ENCODE measurements at places on chromosomes 16 and 17. TPM values are rescaled to one million over a fixed set of nuclear protein-coding genes. Genes with fewer than 3 reads are reported as not detected.

The PMP22 gene
- 73.6 TPM for total RNA-seq

The TP53TG3 gene
- total RNA-seq: not detected

The FOXN1 gene
- not detected for total RNA-seq

The KRTAP1-5 gene
- not detected for total RNA-seq

The ENO3 gene
- total RNA-seq: 6.9 TPM

DNA sequence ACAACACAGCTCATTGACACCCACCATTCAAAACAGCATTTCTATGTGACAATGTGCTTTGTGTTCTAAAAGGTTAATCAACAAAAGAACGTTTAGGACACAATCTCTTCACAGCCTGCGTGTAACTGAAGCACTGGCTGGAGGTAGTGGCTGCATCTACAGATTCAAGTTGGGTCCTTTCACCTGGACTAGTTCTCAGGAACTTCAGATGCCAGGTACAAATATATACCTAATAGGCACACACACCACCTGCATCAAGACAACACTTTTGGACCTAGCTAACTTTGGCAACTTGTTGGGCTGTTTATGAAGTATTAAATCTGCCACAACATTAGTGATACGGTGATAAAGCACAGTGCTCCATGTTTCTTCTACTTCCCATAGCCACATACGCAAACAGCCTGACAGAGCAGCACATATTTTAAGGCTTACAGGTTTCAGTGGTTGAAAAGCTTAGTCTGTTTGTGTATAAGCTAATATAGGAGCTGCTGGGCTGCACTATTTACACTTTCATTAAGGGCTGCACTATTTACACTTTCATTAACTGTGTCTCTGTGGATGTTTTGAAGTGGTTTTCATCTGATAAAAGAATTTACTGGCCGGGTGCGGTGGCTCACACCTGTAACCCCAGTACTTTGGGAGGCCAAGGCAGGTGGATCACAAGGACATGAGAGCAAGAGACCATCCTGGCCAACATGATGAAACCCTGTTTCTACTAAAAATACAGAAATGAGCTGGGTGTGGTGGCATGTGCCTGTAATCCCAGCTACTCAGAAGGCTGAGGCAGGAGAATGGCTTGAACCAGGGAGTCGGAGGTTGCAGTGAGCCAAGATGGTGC, 132.6 kb downstream of the PARN start:
- H3K36me3 ChIP-seq: no peaks in the 10 kb centered on the region
- H3K4me3 ChIP-seq: no peak overlapping the region
- H3K4me1 ChIP-seq: peaks cover 2% of the 10 kb centered on the region
- no peaks in the 10 kb centered on the region for H3K27me3 ChIP-seq
- no peak for DNase-seq

GRCh38 chr16:62545039-62545438, 508.8 kb upstream of the CDH8 start:
- H3K27me3 ChIP-seq: no peaks in the 10 kb centered on the region
- no peak overlapping the region for H3K4me3 ChIP-seq
- no peaks in the 10 kb centered on the region for H3K36me3 ChIP-seq
- no peaks in the 10 kb centered on the region for H3K4me1 ChIP-seq

- peaks cover 12% of the 10 kb centered on the region for H3K4me1 ChIP-seq
- H3K27ac ChIP-seq: no peak overlapping the region
- peak; percentile 82 for DNase-seq
- H3K27me3 ChIP-seq: no peaks in the 10 kb centered on the region
- H3K4me3 ChIP-seq: no peak overlapping the region
- H3K36me3 ChIP-seq: no peaks in the 10 kb centered on the region
Observed at GRCh38 chr17:76697702-76698465, 12.9 kb downstream of the MXRA7 start.

GRCh38 chr17:43019418-43019817, 2.8 kb downstream of the VAT1 start:
- H3K36me3 ChIP-seq: no peaks in the 10 kb centered on the region
- DNase-seq: peak; percentile 26
- no peaks in the 10 kb centered on the region for H3K27me3 ChIP-seq
- H3K4me3 ChIP-seq: no peak overlapping the region
- H3K27ac ChIP-seq: peak overlapping the region; percentile 6

DNA sequence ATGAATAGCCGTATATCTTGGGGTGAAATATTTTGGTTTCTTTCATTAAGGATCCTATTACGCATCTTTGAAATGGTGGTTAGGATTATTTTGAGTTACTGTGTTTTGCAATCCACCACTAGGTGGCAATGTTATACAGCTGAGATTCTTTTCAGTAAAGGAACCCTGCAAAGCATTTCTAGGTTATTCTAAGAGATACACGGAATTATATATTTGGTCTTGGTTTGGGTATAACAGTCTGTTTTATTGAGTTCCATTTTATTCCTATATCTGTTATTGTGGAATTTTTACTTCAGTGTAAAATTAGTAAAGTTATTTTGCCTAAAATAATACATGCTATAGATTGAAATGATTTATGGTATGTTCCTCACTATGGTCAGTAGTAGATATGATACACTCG, 62.9 kb upstream of the CPHXL start:
- DNase-seq: peak; percentile 78
- no peaks in the 10 kb centered on the region for H3K4me1 ChIP-seq
- no peak overlapping the region for H3K27ac ChIP-seq
- H3K36me3 ChIP-seq: no peaks in the 10 kb centered on the region
- no peak overlapping the region for H3K4me3 ChIP-seq

DNA sequence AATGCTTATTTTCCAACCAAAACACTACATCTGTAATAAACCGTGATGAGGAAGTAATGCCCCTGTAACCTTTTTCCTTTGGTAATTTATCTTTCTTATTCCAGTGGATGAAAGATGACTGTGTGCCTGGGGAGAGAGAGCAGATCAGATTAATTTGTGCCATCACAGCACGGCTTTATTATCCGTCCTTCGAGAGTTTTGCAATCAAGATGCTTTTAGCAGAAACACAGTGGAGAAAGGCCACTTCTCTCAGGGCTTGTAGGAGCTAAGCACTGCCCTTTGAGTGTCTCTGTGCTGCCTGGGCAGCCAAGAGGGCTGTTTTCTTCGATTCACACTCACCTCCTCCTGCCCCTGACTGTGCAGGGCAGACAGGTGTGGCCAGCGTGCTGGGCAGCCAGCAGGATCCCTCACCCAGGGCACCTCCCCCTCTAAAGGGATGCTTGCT, 190.2 kb downstream of the PRKCA start:
- no peak overlapping the region for H3K27ac ChIP-seq
- no peak for DNase-seq
- H3K4me3 ChIP-seq: no peak overlapping the region
- peaks cover 6% of the 10 kb centered on the region for H3K4me1 ChIP-seq
- no peaks in the 10 kb centered on the region for H3K27me3 ChIP-seq

GRCh38 chr17:36149296-36149820, 27.1 kb downstream of the TBC1D3B start:
- no peak for DNase-seq
- H3K27me3 ChIP-seq: no peaks in the 10 kb centered on the region
- no peak overlapping the region for H3K27ac ChIP-seq
- H3K4me1 ChIP-seq: no peaks in the 10 kb centered on the region

- H3K27me3 ChIP-seq: no peaks in the 10 kb centered on the region
- no peak for DNase-seq
- no peak overlapping the region for H3K4me3 ChIP-seq
- H3K4me1 ChIP-seq: no peaks in the 10 kb centered on the region
Observed at GRCh38 chr17:8354236-8354635, 14.6 kb downstream of the ODF4 start.

- no peak overlapping the region for H3K27ac ChIP-seq
- H3K27me3 ChIP-seq: no peaks in the 10 kb centered on the region
- H3K4me3 ChIP-seq: no peak overlapping the region
- H3K4me1 ChIP-seq: no peaks in the 10 kb centered on the region
- no peak for DNase-seq
Observed at GRCh38 chr16:9934723-9935508, 247.3 kb downstream of the GRIN2A start.

DNA sequence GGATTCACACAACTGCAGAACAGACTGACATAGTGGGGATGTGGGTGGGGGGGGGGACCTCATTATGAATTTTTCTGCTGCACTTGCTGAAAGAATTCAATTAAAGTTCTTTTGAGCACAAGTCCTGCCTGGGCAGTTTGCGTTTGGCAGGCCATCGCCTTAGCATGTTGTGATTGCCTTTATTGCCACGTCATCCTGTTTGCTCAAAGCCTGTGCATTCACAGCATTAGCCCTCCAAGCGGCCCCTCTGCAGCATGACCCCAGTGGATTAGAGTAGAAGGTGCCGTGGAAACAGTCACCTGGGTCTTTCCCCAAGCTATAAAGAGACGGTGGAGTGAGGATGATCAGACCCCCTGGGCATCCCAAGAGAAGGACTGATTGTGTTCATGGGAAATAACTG, 17.2 kb downstream of the MSI2 start:
- H3K27ac ChIP-seq: no peak overlapping the region
- no peak for DNase-seq
- no peaks in the 10 kb centered on the region for H3K27me3 ChIP-seq
- H3K36me3 ChIP-seq: peaks cover 29% of the 10 kb centered on the region
- no peak overlapping the region for H3K4me3 ChIP-seq
- H3K4me1 ChIP-seq: no peaks in the 10 kb centered on the region

DNA sequence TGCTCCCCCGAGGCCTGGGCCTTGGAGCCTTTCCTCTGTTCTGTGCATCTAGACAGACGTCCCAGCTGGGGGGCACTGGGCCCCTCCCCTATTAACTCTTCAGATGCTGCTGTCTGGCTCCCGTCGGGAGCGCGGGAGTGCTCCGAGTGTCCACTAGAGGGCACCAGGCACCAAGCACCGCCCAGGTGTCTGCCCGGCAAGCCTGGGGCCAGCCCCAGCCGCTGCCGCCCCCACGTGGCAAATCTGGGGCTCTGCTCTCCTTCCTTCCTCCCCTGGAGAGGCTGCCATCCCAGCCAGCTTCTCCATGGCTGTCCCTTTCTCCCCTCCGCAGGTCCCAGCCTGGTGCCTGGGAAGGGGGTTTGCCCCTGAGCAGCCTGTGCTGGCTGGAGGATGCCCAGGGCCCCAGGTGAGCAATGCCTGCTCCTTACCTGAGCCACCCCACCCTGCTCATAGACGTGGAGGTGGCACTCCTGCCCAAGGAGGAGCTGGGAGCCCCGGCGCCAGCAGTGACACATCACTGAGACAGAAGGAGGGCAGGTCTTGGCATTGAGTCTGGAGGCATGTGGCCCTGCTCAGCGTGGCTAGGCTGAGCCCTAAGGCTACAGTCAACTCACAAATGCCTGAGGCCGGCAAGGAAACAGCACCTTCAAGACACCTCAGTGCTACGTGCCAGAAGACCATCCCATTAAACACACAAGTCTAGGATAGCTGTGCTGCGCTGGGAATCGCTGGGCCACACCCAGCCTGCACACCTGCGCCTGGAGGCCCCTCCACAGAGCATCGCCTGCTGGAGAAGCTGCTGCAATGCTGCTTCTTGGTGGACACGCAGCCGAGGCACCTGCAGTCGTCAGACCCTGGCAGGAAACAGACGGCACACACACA, 19.7 kb downstream of the TMEM235 start:
- H3K27ac ChIP-seq: no peak overlapping the region
- H3K36me3 ChIP-seq: no peaks in the 10 kb centered on the region
- no peaks in the 10 kb centered on the region for H3K4me1 ChIP-seq
- H3K4me3 ChIP-seq: no peak overlapping the region

DNA sequence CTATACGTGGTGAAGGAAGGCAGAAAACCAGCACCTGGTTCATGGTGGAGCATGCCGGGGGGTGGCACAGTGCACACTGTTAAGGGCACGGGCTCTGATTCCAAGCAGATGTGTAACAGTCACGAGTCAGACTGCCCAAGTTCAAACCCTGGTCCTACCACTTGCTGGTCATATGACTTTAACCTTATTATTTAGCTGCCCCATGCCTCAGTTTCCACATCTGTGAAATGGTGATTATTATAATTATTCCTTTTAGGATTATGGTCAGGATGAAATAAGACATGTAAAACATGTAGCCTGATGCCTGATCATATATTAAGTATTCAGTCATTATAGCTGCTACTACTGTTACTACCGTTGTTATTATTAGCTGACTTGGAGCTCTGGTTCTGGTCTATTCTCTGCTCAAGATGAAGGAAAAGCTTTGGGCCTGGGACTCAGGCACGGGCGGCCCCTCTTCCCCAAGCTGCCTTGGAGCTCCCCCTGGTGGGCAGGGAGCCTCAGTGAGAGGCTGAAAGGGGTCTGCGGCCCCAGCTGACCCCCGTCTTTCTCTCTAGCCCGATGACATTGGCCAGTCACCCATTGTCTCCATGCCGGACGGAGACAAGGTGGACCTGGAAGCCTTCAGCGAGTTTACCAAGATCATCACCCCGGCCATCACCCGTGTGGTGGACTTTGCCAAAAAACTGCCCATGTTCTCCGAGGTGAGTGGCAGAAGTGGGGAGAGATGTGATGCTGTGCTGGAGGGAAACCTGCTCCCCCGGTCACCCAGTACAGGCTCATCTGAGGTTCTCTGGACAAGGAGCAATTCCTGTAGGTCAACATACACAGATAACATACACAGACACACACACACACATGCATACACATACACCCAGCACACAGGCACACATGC, 14.0 kb downstream of the NR1D1 start:
- peaks cover 9% of the 10 kb centered on the region for H3K36me3 ChIP-seq
- H3K27me3 ChIP-seq: no peaks in the 10 kb centered on the region
- DNase-seq: no peak
- no peak overlapping the region for H3K27ac ChIP-seq
- H3K4me3 ChIP-seq: no peak overlapping the region

GRCh38 chr16:34803683-34804416, 1344.4 kb downstream of the TP53TG3F start:
- no peak overlapping the region for H3K27ac ChIP-seq
- H3K4me1 ChIP-seq: no peaks in the 10 kb centered on the region
- H3K27me3 ChIP-seq: no peaks in the 10 kb centered on the region
- DNase-seq: peak; percentile 75
- H3K36me3 ChIP-seq: no peaks in the 10 kb centered on the region
- H3K4me3 ChIP-seq: no peak overlapping the region

DNA sequence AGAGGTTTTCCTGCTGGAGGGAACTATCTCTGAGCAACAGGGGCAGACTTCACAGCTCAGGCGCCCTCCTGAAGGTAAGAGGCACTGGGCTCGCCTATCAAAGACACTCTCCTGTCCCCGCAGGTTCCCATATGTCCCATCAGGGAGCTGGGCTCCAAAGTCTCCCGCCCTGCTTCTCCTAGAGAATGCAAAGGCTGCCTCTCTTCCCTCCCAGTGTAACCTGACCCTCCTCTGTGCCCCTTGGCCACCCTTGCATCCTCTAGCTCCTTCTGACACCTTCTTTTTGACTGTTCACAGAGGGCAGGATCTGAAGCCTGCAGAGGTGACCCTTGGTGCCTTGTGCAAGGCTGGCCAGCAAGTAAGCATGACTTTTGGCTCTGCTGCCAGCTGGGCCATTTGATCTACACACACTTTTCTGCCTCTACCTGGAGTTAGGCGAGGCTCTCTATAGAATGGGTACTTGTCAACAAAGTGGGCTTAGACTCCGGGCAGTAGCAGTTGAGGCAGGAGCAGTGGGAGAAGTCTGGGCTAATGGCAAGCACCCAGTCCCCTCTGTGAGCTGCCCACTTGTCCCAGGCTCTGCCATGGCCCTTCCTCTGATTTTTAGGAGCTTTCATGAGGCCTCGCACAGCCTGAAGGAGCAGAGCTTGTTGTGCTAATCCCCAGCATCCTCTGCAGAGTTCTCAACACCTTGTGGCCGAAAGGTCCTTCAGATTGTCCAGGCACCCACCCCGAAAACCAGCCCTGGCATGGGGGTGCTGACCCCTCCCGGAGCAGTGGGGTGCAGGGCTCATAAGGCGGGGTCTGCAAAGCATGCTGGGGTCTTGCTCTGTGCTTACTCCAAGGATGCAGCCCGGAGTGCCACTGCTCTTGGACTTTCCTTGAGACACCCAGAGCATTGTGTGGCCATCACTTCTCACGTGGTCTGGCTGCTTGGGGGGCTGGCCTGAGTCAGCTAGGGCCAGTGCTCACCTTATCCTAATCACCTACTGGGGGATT, 122.9 kb downstream of the METRNL start:
- DNase-seq: no peak
- H3K27me3 ChIP-seq: no peaks in the 10 kb centered on the region
- no peaks in the 10 kb centered on the region for H3K36me3 ChIP-seq
- H3K4me3 ChIP-seq: no peak overlapping the region
- no peaks in the 10 kb centered on the region for H3K4me1 ChIP-seq

Measured in kidney (tissue), 22 donors.